ENCODE measurements at places on chromosomes 13 and 19.

DNA sequence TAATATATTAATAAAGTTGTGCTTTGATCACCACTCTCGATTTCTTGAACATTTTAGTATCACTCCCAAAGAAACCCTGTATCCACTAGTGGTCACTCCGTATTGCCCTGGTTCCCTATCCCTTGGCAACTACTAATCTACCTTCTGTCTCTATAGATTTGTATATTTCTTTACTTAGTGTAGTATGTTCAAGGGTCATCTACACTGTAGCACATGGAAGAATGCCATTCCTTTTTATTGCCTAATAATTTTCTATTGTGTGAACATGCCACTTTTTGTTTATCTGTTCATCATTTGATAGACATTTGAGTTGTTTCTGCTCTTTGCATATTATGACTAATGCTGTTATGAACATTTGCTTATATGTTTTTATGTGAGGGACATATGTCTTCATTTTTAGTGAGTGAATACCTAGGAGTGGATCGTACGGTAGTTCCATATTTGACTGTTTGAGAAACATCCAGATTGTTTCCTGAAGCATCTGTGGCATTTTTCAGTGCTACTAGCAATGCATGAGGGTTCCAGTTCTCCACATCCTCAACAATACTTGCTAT lies 254.0 kb downstream of the GPC6 start:
- no peak for DNase-seq

GRCh38 chr19:3471954-3472655 lies 8.2 kb downstream of the SMIM24 start:
- DNase-seq, result no peak

DNA sequence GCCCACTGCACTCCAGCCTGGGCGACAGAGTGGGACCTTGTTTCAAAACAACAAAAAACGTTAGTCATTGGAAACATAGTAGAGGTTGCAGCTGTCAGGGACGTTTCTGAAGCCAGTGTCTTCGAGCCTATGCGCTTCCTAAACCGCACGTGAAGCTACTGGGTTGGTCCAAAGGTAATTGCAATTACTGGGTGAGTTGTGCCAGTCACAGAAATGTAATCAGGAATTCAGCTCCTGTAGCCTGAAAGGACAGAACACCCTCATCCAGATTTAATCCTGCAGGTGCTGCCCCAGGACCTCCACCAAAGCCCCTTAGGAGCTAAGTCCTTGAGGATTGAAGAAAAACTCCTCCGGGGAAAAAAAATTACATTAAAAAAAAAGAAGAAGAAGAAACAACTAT lies 2.4 kb upstream of the RHPN2 start:
- no peak for DNase-seq

DNA sequence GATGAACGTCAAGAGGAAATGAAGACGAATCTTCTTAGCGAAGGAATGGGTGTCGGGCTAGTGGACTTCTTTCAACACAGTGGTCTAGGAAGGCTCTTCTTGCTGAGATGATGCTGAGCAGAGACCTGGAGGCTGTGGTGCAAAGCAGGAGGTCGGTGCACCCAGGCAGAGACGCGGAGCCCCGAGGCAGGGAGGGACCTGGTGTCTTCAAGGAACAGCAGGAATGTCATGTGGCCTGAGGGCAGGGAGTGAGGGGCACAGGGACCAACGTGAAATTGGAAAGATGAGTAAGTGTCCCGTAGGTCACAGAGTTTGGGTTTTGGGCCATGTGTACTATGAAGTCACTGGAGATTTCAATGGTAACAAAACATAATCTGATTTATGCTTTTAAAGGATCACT lies 11.4 kb upstream of the CDC42EP5 start:
- DNase-seq, result no peak

GRCh38 chr13:113195360-113195759 lies 13.1 kb downstream of the PCID2 start:
- no peak for DNase-seq

- no peak for DNase-seq
Measured at GRCh38 chr19:45200568-45200967, 22.0 kb downstream of the BLOC1S3 start.

All from NCI-H1417 treated with DMSO at 0.1 percent for 48 hours (cell line).